Right ventricle myocardium superior (tissue), 1 donor: ENCODE measurements at places on chromosomes 4 and X. TPM values are rescaled to one million over a fixed set of nuclear protein-coding genes. Genes with fewer than 3 reads are reported as not detected.

DNA sequence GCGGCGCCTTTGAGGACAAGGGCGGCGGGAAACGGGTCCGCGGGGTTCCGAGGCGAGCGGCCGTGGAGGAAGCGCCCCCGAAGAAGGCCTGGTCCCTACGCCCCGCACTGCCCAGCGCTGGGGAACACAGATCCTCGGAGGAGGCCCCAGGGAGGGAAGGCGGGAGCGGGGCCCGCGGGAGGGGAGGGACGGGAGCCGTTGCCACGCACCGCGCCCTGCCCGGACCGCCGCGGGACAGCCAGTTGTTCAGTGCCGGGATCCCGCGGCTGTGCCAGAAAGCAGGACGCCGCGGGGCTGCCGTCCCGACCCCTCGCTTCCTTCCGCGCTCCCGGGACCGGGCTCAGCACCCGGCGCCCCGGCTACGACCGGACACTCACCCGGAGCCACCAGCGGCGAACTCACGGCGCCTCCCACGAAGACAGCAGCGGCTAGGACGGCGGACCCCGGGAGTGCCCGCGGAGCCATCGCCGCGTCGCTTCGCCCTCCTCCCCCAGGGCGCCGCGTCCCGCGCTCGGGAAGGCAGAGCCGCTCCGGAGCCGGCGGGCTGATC, 278 bp downstream of the RELL1 start:
- no peak for DNase-seq

GRCh38 chrX:105527759-105528158, 294.6 kb upstream of the NRK start:
- DNase-seq: no peak

DNA sequence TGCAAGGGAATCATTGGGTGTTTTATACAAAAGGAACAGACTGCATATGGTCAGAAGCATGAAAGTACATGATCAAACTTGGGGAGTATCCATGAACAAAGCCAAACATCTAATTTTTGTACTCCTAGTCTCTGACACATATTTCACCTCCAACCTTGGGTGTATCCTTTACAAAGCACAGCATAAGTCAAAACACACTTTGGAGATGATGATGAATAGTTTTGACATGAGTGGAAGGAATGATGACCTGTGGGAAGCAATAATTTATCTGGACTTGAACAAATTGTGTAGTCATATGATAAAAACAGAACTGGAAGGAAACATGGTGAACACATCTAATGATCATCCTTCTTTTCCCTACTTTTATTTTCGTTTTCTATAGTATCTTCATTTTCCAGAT, 108.7 kb upstream of the PLS3 start:
- DNase-seq: no peak

DNA sequence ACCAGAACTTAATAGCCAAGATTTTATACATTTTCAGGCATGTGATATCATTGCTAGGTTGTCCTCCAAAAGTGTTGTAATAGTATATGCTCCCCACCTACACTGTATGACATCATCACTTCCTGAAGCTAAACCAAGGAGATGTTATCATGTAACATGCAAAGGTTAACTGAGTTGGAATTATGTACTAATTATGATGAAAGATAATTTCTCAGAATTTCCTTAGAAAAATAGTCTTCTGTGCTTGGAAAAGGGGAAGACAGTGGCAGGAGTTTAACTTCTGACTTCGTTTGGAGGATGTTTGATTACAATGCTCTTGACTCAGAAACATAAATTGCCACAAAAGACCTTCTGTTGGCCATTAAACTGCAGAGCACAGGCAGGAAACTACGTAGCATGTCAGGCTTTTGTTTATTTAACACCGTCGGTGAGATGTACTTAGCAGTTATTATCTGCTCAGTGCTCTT, 83.6 kb upstream of the GUCY1A1 start:
- no peak for DNase-seq

GRCh38 chrX:41723826-41724225, at the start of gene GPR82:
GPR82 (plus strand) TSS chrX:41724181; CDS start chrX:41727027, 2,846 bp downstream.
- no peak for DNase-seq

GRCh38 chrX:138504273-138504672, 207.2 kb downstream of the FGF13 start:
- DNase-seq: no peak

GRCh38 chr4:53478671-53479456, 101.4 kb downstream of the FIP1L1 start:
- DNase-seq: no peak

DNA sequence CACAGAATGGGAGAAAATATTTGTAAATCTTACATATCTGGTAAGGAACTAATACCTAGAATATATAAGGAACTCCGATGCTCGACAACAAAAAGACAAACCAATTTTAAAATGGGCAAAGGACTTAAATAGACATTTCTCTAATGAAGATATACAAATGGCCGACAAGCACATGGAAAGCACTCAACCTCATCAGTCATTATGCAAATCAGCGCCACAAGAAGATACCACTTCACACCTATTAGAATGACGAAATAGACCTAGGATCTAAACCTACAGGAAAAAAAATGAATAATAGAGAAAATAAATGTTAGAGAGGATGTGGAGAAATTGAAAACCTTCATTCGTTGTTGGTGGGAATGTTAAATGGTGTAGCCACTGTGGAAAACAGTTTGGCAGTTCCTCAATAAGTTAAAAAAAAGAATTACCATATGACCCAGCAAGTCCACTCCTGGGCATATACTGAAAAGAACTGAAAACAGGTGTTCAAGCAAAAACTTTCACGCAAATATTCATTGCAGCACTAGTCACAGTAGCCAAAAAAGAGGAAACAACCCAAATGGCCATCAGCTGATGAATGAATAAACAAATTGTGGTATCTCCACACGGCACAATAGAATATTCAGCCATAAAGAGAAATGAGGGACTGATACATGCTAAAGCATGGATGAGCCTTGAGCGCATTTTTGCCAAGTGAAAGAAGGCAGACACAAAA, 57.3 kb upstream of the WDR19 start:
- DNase-seq: no peak

The FAM9C gene
- total RNA-seq: 0.35 TPM

The STK32B gene
- total RNA-seq: 1.0 TPM

The SPIN2A gene
- total RNA-seq: 0.46 TPM
